Activated CD4-positive, alpha-beta T cell treated with anti-CD3 and anti-CD28 coated beads, Interleukin-2, amount 10 ng/mL, durations not matched to agents 24 days and 14 days (primary cell): ENCODE measurements at places on chromosomes 7 and 10. TPM values are rescaled to one million over a fixed set of nuclear protein-coding genes. Genes with fewer than 3 reads are reported as not detected.
A peak's percentile ranks its signal among the peaks of the same experiment; 100 is the strongest.

- H3K27ac ChIP-seq: no peak overlapping the region
- no peaks in the 10 kb centered on the region for H3K4me1 ChIP-seq
- no peaks in the 10 kb centered on the region for H3K36me3 ChIP-seq
- no peak for DNase-seq
- peaks cover 1% of the 10 kb centered on the region for H3K27me3 ChIP-seq
These were observed 9.2 kb downstream of the NEBL start for GRCh38 chr10:20887706-20888555.

- H3K27me3 ChIP-seq: peaks cover 2% of the 10 kb centered on the region
- no peaks in the 10 kb centered on the region for H3K36me3 ChIP-seq
- peaks cover 28% of the 10 kb centered on the region for H3K4me1 ChIP-seq
- H3K4me3 ChIP-seq: peak overlapping the region; percentile 77
These were observed 2.8 kb upstream of the COL1A2 start for GRCh38 chr7:94391726-94392392.

The PCLO gene
- not detected in 2 replicates for total RNA-seq

GRCh38 chr7:138622841-138623240, 78.3 kb downstream of the SVOPL start:
- no peaks in the 10 kb centered on the region for H3K36me3 ChIP-seq
- peaks cover 21% of the 10 kb centered on the region for H3K4me1 ChIP-seq
- peaks cover 3% of the 10 kb centered on the region for H3K27me3 ChIP-seq
- no peak overlapping the region for H3K4me3 ChIP-seq

The BMI1 gene
- 55.6 and 65.3 TPM in 2 replicates for total RNA-seq

The CYP2E1 gene
- total RNA-seq: 0.33 and 0.40 TPM in 2 replicates

DNA sequence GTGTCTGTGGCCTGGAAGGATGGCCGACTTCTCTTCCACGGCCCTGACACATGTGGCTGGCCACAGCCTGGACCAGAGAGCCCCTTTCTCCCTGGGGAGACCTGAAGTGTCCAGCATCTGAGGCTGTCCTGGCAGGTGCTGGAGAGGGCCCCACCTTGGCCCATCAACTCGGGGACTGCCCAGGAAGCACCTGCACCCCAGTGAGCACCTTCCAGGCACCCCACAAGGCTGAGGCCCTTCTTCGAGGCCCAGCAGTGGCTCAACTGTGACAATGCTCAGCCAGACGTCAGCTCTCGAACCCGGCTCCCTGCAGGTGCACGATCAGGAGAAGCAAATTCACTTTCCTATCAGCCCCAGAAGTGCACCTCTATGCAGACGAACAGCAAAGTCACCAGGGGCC, 24.3 kb downstream of the RGS10 start:
- peak overlapping the region; percentile 75 for H3K4me3 ChIP-seq
- peaks cover 72% of the 10 kb centered on the region for H3K36me3 ChIP-seq
- H3K27ac ChIP-seq: peak overlapping the region; percentile 90
- H3K27me3 ChIP-seq: no peaks in the 10 kb centered on the region
- peaks cover 50% of the 10 kb centered on the region for H3K4me1 ChIP-seq
- no peak for DNase-seq

GRCh38 chr7:37160656-37161055, 288.0 kb downstream of the ELMO1 start:
- H3K27me3 ChIP-seq: no peaks in the 10 kb centered on the region
- H3K4me1 ChIP-seq: peaks cover 7% of the 10 kb centered on the region
- no peak overlapping the region for H3K4me3 ChIP-seq
- peaks cover 45% of the 10 kb centered on the region for H3K36me3 ChIP-seq

- no peaks in the 10 kb centered on the region for H3K27me3 ChIP-seq
- no peaks in the 10 kb centered on the region for H3K36me3 ChIP-seq
- H3K4me3 ChIP-seq: no peak overlapping the region
- DNase-seq: no peak
These were observed 381.5 kb downstream of the NEBL start for GRCh38 chr10:20515654-20516053.

- H3K4me1 ChIP-seq: peaks cover 23% of the 10 kb centered on the region
- H3K27ac ChIP-seq: no peak overlapping the region
- H3K4me3 ChIP-seq: no peak overlapping the region
- H3K36me3 ChIP-seq: no peaks in the 10 kb centered on the region
- DNase-seq: no peak
These were observed 53.1 kb upstream of the PDCD4 start for GRCh38 chr10:110818311-110819256.

- H3K27ac ChIP-seq: no peak overlapping the region
- no peaks in the 10 kb centered on the region for H3K4me1 ChIP-seq
- no peaks in the 10 kb centered on the region for H3K27me3 ChIP-seq
- DNase-seq: no peak
- H3K4me3 ChIP-seq: no peak overlapping the region
These were observed 147.3 kb upstream of the PLXNA4 start for GRCh38 chr7:132723506-132724081.

The GSAP gene
- 2.1 and 2.8 TPM in 2 replicates for total RNA-seq

The FAM149B1 gene
- 10.5 and 11.5 TPM in 2 replicates for total RNA-seq

DNA sequence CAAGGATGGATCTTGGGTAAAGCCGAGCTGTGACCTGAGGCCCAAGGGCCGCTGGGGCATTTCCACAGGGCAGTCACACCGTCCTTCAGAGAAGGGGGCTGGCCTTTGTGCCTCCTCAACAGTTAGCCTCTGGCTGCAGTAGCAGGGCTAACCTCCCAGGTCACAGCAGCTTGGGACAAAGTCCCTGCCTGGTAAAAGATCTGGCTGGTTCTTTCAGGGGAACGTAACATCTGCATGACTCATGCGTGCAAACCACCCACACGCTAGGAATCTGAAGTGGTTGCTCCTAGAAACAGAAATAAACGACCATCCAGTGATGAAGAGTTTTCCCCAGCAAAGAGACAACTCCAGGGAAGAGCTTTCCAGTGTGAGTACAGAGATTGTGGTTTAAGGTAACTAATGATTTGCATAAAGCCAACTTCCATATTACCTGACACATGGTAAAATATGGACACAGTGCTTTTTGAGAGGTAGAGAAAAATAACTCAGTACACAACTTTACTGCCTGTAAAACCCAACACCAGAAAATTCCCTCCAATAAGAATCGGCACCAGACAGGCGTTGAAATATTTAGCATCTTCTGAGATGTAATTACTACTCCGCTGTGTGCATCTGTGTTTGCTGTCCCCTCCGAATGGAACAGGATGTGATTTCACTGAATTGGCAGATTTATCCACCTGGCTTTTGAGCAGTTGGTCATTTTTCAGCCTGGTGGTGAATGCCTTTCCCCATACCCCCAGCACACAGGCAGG, 84.9 kb upstream of the ADRB1 start:
- no peak for DNase-seq
- H3K27ac ChIP-seq: no peak overlapping the region
- H3K27me3 ChIP-seq: peaks cover 20% of the 10 kb centered on the region
- no peaks in the 10 kb centered on the region for H3K36me3 ChIP-seq
- H3K4me1 ChIP-seq: peaks cover 40% of the 10 kb centered on the region

The GATA3 gene
- 79.7 and 81.0 TPM in 2 replicates for total RNA-seq

DNA sequence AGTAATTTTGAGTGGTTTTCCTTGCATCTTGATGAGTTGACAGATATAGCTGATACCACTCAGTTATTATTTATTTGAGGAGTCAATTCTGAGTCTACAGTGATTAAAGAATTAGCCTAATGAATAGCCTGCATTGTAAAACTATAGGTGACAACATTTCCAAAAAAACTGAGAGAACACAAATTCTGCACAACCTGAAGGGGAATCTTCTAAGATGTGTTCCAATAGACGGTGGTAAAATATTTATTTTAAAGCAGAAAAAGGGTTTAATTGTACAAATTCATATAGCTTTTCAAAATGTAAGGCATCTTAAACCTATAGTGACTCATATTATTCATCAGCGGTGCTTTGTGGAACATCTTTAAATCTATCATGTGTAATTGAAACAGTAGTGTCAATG, 200.4 kb downstream of the RNLS start:
- no peak for DNase-seq
- peaks cover 9% of the 10 kb centered on the region for H3K36me3 ChIP-seq
- no peak overlapping the region for H3K4me3 ChIP-seq
- H3K27ac ChIP-seq: no peak overlapping the region

GRCh38 chr7:157846271-157846670, 509.5 kb downstream of the DNAJB6 start:
- peaks cover 2% of the 10 kb centered on the region for H3K4me1 ChIP-seq
- H3K36me3 ChIP-seq: no peaks in the 10 kb centered on the region
- DNase-seq: no peak
- no peak overlapping the region for H3K4me3 ChIP-seq
- H3K27me3 ChIP-seq: no peaks in the 10 kb centered on the region
- no peak overlapping the region for H3K27ac ChIP-seq

The SCD gene
- 252 and 256 TPM in 2 replicates for total RNA-seq

DNA sequence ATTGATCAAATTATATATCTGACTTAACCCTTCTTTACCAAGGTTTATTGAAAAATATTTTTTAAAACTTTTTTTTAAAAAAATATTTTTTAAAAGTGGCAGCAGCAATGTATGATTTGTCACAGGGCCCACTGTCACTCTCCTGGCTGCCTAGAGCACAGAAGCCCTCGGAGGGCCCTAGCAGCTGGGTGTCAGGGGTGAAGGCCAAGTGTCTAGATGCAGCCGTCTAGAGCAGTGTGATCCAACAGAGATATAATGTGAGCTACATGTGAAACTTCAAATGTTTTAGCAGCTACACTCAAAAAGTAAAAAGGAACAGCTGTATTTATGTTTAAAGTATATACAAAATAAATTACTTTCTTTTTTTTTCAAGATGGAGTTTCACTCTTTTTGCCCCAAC, 112.7 kb downstream of the ARHGAP22 start:
- DNase-seq: no peak
- H3K4me3 ChIP-seq: no peak overlapping the region
- H3K27me3 ChIP-seq: peaks cover 6% of the 10 kb centered on the region
- H3K36me3 ChIP-seq: no peaks in the 10 kb centered on the region

DNA sequence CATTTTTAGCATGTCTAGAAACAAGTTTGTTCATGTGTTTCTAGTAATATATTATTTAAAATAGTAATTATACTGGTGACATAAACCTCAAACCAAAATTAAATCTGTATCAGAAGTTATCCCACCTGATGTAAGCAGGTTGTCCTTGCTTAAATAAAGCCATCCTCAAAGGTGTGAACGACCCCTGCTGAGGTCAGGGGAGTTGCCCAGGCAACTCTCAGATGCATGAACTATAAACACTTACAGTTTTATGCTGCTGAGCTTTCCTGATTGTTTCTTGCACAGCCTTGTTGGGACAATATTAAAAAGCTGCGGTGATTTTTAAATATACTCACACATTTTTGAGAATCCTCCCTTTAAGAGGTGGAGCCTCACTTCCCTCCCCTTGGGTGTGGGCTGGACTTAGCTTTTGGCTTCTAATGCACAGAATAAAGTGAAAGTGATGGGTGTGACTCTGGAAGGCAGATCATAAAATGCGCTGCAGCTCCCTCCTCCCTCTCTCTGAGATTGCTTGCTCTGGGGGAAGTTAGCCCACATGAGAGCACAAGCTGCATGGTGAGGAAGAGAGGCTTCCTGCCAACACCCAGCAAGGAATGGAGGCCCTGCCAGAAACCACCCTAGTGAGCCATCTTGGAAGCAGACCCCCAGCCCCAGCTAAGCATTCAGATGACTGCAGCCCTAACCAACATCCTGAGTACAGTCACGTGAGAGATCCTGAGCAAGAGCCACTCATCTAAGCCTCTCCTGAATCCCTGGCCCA, 152.7 kb downstream of the SKIDA1 start:
- H3K27me3 ChIP-seq: no peaks in the 10 kb centered on the region
- peaks cover 5% of the 10 kb centered on the region for H3K4me1 ChIP-seq
- peak overlapping the region; percentile 32 for H3K27ac ChIP-seq
- H3K4me3 ChIP-seq: peak overlapping the region; percentile 42
- H3K36me3 ChIP-seq: no peaks in the 10 kb centered on the region

- H3K36me3 ChIP-seq: no peaks in the 10 kb centered on the region
- no peaks in the 10 kb centered on the region for H3K27me3 ChIP-seq
- no peak overlapping the region for H3K4me3 ChIP-seq
- peaks cover 3% of the 10 kb centered on the region for H3K4me1 ChIP-seq
These were observed 46.8 kb upstream of the SLC29A3 start for GRCh38 chr10:71272056-71272771.

DNA sequence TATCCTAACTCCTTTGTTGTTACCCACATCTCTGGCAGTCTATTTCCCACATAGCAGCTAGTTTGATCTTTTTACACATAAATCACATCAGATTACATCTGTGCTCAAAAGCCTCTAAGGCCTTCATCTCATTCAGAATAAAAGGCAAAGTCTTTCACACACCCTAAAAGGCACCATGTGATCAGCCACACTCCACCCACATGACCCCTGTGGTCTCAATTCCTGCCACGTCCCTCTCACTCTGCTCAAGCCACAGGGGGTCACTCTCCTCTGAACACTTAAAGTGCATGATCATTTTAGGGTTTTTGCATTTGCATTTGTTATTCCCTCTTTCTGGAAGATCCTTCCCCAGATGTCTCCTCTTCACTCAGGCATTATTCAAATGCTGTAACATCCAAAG, 30.8 kb downstream of the ELAPOR2 start:
- no peaks in the 10 kb centered on the region for H3K4me1 ChIP-seq
- no peaks in the 10 kb centered on the region for H3K27me3 ChIP-seq
- no peak overlapping the region for H3K4me3 ChIP-seq
- no peaks in the 10 kb centered on the region for H3K36me3 ChIP-seq
- H3K27ac ChIP-seq: no peak overlapping the region
- DNase-seq: no peak

The LMOD2 gene
- total RNA-seq: not detected in 2 replicates

- peaks cover 40% of the 10 kb centered on the region for H3K4me1 ChIP-seq
- H3K27me3 ChIP-seq: no peaks in the 10 kb centered on the region
- peaks cover 68% of the 10 kb centered on the region for H3K36me3 ChIP-seq
These were observed 9.1 kb downstream of the CDC123 start for GRCh38 chr10:12205082-12205481.

DNA sequence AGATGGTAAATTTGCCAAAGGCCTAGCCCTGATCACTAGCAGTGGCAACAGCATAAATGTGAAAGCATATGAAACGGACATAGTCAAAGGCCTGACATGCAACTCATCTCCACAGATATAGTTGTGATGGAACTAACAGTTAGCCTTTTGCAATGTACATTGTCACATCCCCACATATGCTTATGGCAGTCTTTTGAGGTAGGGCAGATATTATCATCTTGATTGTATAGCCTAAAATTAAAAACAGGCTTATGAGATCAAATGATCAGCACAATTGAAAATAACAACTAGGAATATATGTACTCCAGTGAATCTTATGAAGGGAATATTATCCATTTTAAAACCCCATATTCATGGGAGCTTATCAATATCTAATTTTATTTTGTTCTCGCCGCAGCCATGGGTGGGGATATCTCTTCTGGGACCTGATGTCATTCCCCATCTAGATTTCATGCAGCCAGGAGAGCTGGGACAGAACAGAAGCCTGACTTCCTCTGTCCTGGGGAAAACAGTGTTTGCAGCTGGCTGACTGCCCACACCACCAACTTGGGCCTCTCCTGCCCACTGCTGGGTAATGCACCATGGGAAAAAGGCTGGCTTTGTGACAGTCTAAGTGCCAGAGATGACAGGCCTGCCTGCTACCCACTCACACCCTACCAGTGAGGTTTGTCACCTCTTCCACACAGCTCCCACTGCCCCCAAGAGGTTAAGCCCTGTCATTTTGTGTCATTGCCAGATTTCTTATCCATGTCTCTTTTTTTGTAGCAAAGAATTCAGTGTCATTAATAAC, 180.2 kb upstream of the FZD1 start:
- no peak overlapping the region for H3K27ac ChIP-seq
- H3K36me3 ChIP-seq: no peaks in the 10 kb centered on the region
- peaks cover 17% of the 10 kb centered on the region for H3K4me1 ChIP-seq
